ENCODE measurements at places on chromosomes 5 and 9. TPM values are rescaled to one million over a fixed set of nuclear protein-coding genes. Genes with fewer than 3 reads are reported as not detected.

DNA sequence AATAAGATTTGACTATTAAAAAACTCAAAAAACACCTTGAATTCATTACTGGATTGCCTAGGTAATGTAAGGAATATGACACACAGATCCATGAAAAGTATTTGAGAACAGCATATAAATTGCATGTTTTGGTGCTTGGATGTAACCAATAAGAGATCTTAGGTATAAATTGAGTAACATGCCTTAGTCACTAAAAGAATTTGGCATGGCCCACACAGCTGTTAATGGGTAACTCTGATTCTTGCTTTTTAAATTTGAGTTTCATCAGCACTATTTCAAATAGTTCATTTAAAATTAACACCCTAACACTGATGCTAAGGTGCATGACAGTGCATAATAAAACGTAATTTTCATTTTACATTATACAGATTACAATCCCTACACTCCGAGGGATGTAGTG, 779.3 kb upstream of the WWC1 start:
- no peak overlapping the region for H3K4me3 ChIP-seq
- no peaks in the 10 kb centered on the region for H3K27me3 ChIP-seq
- no peak overlapping the region for H3K27ac ChIP-seq
- H3K4me1 ChIP-seq: no peaks in the 10 kb centered on the region
- no peaks in the 10 kb centered on the region for H3K36me3 ChIP-seq

DNA sequence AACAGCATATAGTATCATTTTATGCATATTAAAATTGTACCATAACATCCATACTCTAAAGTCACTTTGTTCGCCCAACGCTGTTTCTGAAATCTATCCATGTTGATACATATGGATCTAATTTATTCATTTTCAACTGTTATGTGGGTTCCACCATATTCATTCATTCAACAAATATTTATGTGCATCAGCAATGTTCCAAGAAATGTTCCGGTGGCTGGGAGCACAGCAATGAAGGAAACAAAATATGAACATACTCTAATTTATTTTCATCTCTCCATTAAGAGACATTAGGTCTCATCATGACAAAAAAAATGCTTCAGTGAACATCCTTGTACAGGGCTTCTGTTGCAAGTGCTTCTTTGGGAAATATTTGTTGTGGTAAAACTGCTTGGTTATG, 75.4 kb downstream of the MARCHF3 start:
- no peak overlapping the region for H3K4me3 ChIP-seq
- no peaks in the 10 kb centered on the region for H3K27me3 ChIP-seq

DNA sequence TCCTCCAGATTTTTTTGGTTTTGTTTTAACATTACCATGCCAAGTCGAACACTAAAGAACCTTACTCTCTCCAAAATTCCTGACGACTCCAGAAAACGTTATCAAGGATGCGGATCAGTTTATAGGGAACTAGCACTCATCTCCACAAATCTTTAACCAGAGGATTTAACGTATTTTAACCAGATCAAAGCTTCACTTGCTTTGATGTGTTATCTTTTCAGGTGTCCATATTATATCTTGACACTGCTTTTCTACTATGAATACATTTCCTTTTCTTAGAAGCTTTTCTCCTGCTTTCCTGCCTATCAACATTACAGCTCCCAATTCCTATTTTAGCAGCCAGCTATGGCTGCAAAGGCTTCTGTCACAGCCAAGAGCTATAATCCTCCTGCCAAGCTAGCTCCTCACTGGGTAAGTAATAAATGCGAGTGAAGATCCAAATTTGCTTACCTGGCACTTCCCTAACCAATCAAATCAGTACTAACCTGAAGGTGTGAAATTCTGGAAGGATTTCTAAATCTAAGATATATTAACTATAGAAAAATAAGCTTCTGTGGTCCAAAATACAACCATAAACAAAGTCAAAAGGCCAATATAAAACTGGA, 60.2 kb downstream of the CDC14B start:
- no peaks in the 10 kb centered on the region for H3K27me3 ChIP-seq
- no peak for DNase-seq
- H3K4me1 ChIP-seq: peaks cover 27% of the 10 kb centered on the region
- no peak overlapping the region for H3K27ac ChIP-seq
- peaks cover 15% of the 10 kb centered on the region for H3K36me3 ChIP-seq

DNA sequence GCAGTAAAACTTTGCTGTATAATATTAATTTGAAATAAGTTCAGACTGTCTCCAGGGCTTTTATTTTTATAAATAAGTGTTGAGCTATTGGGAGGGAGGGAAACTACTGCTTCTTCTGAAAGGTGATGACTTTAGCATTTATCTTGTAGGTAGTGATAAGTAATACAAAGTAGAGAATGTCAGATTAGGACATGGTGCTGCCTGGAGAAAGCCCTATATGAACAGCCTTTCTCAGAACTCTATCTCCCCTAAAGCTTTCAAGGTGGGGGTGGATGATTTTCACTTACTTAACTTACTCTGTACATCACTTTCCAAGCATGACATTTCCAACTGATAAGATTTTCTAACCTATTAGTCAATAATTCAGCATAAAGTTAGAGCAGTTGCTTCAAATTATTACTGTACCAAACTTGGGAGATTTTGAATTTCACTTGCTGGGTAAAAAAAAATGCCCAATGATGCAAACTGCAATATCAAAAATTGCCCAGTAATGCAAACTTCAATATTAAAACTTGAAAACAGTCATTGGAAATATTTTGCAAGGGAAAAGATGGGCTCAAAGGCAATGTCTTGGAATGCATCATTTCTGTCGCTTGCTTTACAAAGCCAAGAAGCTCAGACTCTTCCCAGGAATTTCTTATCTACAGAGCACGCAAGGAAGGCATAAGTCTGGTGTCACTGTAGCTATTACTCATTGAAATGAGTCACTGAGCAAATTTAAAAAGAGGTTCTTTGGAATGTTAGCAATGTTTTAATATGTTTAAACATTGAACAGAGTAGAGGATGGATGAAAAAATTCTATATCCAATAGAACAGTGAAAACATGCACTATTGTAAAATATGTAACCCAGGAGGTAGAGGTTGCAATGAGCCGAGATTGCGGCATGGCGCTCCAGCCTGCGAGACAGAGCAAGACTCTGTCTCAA, 569.5 kb downstream of the PSAT1 start:
- no peak overlapping the region for H3K27ac ChIP-seq
- H3K27me3 ChIP-seq: no peaks in the 10 kb centered on the region
- no peaks in the 10 kb centered on the region for H3K36me3 ChIP-seq
- no peak overlapping the region for H3K4me3 ChIP-seq

DNA sequence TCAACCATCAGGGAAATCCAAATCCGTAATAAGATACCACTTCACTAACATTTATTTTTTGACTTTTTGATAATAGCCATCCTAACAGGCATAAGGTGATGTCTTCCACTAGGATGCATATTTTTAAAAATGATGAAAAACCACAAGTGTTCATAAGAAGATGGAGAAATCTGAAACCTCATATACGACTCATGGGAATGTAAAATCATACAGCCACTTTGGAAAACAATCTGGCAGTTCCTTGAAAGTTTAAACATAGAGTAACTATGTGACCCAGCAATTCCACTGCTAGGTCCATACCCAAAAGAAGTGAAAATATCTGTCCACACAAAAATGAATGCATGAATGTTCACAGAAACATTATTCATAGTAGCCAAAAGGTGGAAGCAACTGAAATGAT, 431.0 kb downstream of the ENC1 start:
- no peak overlapping the region for H3K27ac ChIP-seq
- no peak for DNase-seq
- H3K4me3 ChIP-seq: no peak overlapping the region
- H3K36me3 ChIP-seq: no peaks in the 10 kb centered on the region

DNA sequence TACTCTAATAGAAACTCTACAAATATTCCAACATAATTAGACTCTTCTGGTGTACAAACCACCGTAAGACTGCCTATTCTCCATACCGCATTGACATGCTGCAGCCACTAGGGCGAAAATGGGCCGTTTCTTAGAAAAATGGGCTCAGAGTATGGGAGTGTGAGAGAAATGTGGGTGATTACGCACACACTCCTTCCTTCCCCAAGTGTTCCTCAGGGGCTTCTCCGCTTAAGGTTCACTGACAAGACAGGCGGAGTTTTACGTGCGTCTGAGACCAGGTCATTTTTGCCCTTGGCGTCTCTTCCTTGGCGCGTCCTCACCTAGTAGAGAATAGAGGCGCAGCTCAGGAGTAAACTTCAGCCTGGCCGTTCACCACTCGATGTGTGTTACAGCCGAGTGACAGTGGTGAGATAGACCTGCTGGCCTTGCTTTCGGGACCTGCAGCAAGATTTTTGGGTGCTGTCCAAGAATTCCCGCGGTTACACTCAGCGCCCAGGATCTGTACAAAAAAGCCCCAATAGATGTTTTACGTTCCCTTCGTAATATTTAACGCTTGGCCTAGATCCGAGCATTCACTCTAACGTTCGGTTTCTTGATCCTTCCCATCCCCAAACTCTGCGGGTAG, 1.8 kb upstream of the NTRK2 start:
- DNase-seq: no peak
- H3K27ac ChIP-seq: no peak overlapping the region
- H3K4me3 ChIP-seq: no peak overlapping the region
- peaks cover 59% of the 10 kb centered on the region for H3K27me3 ChIP-seq
- H3K36me3 ChIP-seq: no peaks in the 10 kb centered on the region
- peaks cover 13% of the 10 kb centered on the region for H3K4me1 ChIP-seq

GRCh38 chr5:86760661-86761060, 142.9 kb downstream of the COX7C start:
- H3K36me3 ChIP-seq: no peaks in the 10 kb centered on the region
- H3K4me3 ChIP-seq: no peak overlapping the region
- DNase-seq: no peak
- H3K27me3 ChIP-seq: no peaks in the 10 kb centered on the region
- no peak overlapping the region for H3K27ac ChIP-seq

Gene SAXO1
- not detected for total RNA-seq

Gene FLT4
- total RNA-seq: 5.2 TPM

Gene FBLL1
- total RNA-seq: not detected

Gene GAS1
- 0.08 TPM for total RNA-seq

Gene SLC44A1
- 7.4 TPM for total RNA-seq

All from activated naive CD8-positive, alpha-beta T cell treated with anti-CD3 and anti-CD28 coated beads for 36 hours (primary cell).